Right ventricle myocardium superior (tissue), 1 donor: ENCODE measurements at places on chromosomes 3 and 15.

DNA sequence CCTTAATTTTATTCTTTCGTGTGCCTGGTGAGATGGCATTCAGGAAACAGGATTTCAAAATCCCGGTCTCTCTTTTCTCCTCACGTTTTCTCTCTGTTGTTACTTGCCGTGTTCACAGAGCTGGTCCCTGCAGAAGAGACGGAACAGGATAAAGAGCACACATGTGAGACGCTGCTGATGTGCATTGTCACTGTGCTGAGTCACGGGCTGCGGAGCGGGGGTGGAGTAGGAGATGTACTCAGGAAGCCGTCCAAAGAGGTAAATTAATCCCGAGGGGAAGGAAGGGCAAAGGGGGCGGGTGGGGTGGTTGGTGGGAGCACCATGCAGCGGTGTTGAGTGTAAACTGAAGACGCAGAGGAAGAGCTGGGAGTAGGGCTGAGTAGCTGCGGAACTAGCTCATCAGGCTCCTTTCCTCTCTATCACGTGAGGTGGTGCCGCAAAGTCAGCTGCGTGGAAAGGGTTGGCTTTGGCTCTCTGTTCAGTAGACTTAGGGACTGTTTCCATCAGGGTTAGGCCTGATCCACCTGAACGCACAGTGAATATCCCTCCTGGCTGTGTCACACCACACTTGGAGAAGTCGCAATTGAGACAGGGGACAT is 164.8 kb upstream of the BHLHE40 start:
- peak; percentile 62 for DNase-seq

- no peak for DNase-seq
These were observed 32.0 kb upstream of the COPB2 start for GRCh38 chr3:139421460-139421859.

DNA sequence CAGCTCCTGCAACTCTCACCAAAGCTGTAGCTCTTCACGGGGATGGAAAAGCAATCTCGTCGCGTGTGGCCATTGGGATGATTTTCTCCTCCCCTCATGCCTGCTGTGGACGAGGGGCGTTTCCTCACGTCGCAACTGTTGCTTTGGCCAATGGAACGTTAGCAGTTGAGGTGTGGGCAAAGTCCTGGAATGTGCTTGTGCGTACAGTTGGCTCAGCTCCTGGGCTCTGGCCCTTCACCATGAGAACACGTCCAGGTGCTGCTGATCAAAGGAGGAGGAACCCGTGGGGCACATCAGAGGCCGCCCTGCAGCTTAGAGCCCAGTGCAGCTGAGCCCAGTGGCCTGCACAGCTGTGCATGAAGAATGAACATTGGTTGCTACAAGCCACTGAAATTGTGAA is 186.1 kb downstream of the TJP1 start:
- no peak for DNase-seq

DNA sequence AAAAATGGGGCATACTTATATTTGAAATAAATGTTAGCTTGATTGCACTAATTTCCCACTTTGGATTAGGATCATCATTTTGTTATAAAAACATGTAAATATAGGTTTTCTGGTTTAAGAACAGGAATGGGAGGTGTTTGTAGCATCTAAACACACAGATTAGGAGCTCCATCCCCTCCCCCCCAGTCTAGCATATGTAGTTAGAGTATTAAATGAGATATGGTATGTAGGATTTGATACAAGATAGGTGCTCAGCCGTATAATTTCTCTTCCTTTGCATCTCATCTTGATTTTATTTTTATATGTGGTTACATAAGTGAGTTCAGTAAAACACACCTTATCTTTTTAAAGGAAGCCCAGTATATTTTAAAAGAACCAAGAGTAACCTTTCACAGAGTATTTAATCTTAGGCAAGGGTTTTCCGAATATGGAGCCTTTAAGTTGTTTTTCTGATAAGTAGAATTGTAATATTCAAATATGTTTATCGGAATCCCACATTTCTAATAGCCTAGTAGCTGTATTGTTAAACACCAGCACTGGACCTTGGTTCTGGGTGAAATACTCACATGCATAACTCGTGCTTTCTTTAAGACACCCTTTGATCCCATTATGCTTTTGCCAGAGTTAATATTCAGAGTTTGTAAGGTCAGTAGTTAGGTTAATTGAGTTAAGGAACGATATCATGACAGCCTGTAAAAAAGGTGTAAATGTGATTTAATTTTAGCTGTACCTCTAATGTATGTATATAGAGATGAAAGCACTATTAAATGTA is 2.3 kb downstream of the SLC25A36 start:
- DNase-seq, result no peak

DNA sequence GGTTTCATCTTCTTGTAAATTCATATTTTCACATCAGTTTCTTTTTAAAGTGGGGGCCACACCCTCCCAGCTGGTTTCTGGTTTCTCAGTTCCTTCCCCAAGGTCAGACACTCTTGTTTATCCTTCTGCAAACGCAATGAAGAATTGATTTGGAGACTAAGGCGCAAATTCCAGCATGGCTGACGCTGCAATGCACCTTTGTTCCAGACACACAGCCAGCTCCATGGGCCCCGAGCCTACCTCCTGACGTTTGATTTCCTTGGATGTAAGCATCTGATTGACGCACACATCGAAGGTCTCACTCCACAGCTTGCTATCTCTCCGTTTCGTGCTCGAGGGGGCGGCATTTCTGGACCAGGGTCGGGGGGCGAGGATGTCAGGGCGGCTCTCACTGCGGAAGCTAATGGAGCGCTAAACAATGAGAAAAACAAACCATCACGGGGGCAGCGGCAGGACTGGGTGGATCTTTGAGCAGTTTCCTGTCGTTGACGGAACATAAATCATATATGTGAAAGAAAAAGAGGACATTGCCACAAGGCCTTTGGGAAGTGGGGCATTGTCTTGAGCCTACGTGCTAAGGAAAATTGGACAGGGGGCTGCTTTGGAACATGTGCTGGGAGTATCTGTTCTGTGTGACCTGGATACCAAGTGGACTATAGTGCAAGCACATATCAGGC is 46.9 kb downstream of the ARHGEF3 start:
- peak; percentile 51 for DNase-seq

GRCh38 chr15:99957642-99958013 is 224.4 kb upstream of the LYSMD4 start:
- DNase-seq, result no peak

DNA sequence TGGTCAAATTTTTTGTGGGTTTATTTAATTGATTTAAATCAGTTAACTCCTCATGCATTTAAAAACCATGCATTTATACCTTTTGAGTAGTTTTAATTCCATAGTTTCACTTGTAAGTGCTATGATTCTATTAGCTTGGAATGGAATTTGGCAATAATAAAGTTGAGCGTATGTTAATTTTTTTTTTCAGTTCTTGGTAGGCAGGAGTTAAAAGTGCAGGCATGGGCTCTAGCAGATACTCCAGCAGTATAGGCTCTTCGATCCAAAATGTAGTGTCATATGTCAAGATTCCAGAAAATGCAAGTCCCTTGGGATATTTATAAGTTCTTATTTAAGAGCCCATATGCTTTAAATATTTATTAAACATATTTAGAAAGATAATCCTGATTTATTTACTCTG is 70.3 kb downstream of the LYSMD4 start:
- DNase-seq, result no peak

DNA sequence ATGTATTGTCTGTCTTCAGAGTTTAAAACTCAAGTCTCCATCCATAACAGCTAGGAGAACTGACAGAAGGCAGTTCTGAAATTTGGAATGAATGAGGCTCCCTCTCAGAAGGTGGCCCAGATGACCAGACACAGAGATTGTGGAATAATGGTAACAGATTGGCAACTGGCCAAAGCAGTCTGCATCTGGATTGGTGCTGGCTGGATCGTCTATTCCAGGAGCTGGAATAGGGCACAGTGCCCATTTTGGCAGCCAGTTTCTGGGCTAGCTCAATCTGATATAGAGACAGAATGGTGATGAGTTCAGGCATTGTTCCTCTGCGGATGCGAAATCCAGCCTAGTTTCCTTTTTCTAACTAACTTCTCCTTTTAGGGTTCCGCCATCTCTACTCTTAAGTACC is 851.7 kb downstream of the PDCD6IP start:
- DNase-seq, result no peak

- DNase-seq, result no peak
These were observed 146.3 kb downstream of the GMNC start for GRCh38 chr3:190716211-190716610.

GRCh38 chr3:33704891-33705290 is 13.2 kb downstream of the CLASP2 start:
- no peak for DNase-seq

- no peak for DNase-seq
These were observed 87.1 kb downstream of the WDR76 start for GRCh38 chr15:43913941-43914340.

GRCh38 chr3:169815590-169816150 is 3.0 kb upstream of the LRRC34 start:
- no peak for DNase-seq

DNA sequence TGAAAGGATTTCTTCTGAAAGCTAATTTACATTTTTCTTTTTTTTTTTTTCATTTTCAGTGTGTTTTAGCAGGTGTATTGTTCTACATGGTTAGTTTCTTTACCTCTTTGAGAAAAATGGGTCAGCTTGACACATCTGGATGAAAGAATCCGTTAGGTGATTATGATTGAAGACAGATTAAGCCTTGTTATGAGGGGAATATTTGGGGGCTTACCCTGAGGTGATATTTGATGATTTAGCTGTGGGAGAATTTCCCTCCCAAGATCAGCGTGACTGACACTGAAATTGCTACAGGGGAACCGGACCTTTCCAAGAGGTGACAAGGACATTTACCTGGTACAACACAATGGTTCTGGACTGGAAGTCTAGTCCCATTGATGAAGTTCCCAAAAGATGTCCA is 147.5 kb downstream of the NFKBIZ start:
- DNase-seq, result no peak

DNA sequence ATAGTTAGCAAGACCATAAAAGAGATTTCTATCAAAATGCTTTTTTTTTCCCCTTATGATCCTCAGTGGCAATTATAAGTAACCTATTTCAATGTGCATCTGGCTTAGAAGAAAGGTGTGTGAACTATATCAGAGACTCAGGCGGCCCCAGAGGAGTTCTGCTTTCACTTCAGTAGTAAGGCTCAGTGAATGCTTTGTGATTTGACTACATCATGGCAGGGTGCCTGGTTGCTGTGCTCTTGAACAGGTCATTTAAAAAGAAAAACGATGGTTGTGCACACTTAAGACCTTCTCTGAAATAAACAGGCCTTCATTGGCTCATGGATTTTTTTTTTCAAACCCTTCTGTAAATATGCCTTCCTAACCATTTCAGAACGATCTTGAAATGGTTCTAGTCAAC is 400.4 kb upstream of the RARB start:
- no peak for DNase-seq

DNA sequence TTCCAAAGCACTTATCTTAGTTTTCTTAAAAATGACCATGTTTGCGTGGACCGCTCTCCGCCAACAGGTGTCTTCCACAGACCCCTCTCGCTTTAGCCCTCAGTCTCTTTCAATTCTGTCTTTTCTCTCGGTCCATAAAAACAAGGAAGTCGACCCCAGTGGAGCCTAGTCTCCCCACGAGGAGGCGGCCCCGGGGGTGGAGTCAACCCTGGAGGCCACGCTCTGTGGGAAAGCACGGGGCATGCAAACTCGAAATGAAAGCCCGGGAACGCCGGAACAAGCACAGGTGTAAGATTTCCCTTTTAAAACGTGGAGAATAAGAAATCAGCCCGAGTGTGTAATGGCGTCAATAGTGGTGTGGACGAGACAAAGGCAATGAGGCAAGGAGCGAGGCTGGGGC is 49.1 kb downstream of the EBLN2 start:
- DNase-seq, result no peak

- no peak for DNase-seq
These were observed 286.4 kb upstream of the BCHE start for GRCh38 chr3:166123576-166123975.

- no peak for DNase-seq
These were observed 15.1 kb downstream of the SSR3 start for GRCh38 chr3:156539802-156540201.

GRCh38 chr3:131050001-131050400 is 23.3 kb downstream of the NEK11 start:
- no peak for DNase-seq

DNA sequence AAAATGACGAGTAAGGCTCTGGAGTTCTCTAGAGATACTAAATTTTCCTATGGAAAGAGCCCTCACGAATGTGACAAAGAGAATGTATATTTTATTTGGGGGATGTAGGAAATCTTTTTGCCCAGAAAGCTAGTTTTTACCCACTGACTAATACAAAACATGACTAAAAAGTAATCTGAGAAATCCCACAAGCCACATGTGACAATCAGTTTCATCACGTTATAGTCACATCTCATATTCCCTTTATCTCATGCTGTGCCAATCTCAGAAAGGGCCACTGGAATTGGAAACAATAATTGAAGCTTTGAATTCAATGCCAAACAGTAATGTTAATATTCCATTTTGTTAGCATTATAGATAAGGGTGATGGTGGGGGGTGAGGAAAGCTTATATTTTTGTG is 509.0 kb upstream of the GOLIM4 start:
- DNase-seq, result no peak
